ENCODE measurements at places on chromosomes 13 and 19.

GRCh38 chr13:95643936-95644598, 439 bp downstream of the DZIP1 start:
- DNase-seq: no peak

GRCh38 chr13:110448230-110448629, 113.3 kb downstream of the RAB20 start:
- no peak for DNase-seq

- DNase-seq: no peak
Observed at GRCh38 chr19:37975596-37976515, 68.8 kb downstream of the SIPA1L3 start.

- no peak for DNase-seq
Observed at GRCh38 chr19:1232652-1233072, 5.1 kb downstream of the CBARP start.

DNA sequence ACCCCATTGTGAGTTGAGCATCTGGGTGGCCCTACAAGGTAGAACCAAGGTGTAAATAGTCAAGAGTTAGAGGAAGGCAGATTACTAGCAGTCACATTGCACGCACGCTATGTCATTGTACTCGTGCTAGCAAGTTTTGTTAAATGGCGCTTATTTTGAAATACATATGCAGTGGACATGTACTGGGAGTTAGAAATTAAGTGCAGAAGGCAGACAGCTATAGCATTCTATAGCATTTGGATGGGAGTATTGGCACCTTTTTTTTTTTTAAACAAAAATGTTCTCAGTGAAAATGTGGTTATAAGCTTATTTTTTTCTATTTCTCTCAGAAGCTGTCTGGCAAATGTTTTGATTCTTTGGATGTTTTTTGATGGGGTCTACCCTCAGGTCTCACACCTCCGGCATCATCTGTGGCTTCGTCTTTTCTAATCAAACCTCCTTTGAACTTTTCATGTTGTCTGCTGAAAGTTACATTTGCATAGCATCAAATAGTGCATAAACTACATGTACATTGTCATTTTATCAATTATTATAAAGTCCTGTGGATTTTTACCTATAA, 68.1 kb downstream of the ARHGEF7 start:
- no peak for DNase-seq

DNA sequence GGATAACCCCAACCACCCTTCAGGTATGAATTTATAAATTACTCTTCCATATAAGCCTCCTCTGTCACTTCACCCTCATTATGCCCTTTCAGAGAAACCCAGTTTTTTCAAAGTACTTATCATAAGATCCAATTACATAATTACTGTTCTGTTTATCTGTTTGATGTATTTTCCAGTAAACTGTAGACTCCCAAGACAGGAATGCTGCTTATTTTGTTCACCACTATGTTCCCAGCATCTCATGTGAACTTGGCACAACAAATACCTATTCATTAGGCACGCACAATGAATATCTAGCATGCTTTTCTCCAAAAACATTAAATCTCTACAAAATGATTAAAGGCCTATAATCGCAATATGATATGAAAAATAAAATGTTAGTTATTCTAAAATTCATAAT, 13.2 kb downstream of the ENOX1 start:
- no peak for DNase-seq

DNA sequence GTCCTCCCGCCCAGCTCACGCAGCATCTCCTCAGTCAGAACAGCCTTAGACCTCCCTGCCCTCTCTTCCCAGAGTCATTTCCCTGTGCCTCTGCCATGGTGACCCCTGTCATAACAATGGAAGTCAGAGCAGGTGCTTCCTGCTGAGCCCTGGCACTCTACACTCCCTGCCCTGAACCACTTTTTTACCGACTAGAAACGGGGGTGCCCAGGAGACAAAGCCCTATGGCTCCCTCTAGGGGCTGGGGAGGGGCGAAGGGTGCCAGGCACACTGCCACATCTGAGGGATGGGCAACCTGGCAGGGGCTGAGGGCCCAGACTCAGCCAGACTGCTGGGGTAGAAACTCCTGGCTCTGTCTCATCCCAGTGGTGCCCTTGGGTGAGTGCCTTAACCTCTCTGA, 16.4 kb downstream of the ZNF574 start:
- no peak for DNase-seq

DNA sequence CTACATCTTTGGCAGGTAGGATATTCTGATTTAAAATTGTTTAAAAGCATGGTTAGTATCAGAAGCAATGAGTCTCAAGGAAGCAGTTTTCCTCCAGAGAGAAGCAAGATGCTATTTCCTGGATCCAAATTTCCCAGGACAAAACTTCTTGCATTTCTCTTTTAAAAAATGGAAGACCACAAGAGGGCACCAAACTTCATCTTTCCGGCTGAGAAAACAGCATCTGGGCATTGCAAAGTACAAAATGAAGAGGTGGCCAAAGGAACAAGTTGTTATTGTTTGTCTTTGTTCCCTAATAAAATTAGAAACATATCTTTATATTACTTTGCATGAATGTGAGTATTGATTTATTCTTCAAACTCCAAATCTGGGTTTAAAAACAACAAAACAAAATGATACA, 60.0 kb upstream of the LRCH1 start:
- DNase-seq: no peak

DNA sequence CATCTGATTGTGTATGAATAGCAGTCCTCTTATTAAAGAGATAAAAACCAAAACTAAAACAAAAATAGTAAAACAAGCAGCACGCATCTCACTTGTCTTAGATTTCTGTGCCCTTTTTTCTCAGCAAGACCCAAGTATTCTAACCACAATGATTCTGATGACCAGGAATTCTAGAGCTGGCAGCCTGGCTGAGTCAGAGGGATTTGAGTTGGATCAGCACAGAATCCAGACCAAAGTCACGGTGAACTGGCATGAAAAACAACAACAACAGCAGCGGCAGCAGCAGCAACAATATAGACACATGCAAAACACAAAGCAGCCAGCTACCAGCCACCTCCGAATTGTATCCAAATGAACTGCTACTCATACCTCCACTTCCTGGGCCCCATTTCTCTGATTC, 360.5 kb downstream of the KCNRG start:
- DNase-seq: no peak

Measured in NK-92 treated with Interleukin-12 subunit alpha and Interleukin-12 subunit beta, amount 100 ng/mL, for 24 hours (cell line).